ENCODE measurements at places on chromosomes 5 and 9.

DNA sequence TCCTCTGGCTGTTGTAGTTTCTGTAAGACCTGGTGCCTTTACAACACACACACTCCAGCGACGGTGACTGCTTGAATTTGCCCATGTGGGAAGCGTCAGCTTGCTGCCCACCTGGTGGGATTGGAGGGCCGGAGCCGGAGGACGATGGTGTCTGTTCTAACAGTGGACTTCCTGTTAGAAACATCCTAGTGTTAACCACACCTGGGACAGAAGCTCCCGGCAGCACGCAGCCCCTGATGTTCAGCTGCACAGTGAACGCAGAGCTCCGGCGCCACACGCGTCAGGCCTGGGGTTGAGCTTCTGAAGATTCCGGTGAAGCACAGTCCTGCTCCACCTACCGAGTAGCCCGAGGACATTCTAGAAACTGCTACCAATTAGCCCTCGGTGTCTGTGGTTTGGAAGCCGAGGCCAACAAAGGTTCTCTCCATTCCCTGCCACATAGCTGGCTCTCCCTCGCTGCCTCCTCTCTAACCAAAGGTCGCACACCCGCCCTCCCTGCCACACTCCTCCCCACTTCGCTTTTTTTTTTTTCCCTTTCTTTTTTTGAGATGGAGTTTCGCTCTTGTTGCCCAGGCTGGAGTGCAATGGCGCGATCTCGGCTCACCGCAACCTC lies 14.4 kb downstream of the PMPCA start:
- no peak overlapping the region for H3K4me3 ChIP-seq
- peaks cover 23% of the 10 kb centered on the region for H3K36me3 ChIP-seq
- no peaks in the 10 kb centered on the region for H3K27me3 ChIP-seq
- peaks cover 6% of the 10 kb centered on the region for H3K4me1 ChIP-seq

- no peak for DNase-seq
- H3K4me3 ChIP-seq = no peak overlapping the region
- no peaks in the 10 kb centered on the region for H3K4me1 ChIP-seq
- H3K27ac ChIP-seq = no peak overlapping the region
These were observed 13.3 kb downstream of the HMMR start for GRCh38 chr5:163473635-163474243.

GRCh38 chr9:132235894-132236661 lies 74.2 kb downstream of the NTNG2 start:
- no peak overlapping the region for H3K4me3 ChIP-seq
- no peak overlapping the region for H3K27ac ChIP-seq
- no peaks in the 10 kb centered on the region for H3K27me3 ChIP-seq

DNA sequence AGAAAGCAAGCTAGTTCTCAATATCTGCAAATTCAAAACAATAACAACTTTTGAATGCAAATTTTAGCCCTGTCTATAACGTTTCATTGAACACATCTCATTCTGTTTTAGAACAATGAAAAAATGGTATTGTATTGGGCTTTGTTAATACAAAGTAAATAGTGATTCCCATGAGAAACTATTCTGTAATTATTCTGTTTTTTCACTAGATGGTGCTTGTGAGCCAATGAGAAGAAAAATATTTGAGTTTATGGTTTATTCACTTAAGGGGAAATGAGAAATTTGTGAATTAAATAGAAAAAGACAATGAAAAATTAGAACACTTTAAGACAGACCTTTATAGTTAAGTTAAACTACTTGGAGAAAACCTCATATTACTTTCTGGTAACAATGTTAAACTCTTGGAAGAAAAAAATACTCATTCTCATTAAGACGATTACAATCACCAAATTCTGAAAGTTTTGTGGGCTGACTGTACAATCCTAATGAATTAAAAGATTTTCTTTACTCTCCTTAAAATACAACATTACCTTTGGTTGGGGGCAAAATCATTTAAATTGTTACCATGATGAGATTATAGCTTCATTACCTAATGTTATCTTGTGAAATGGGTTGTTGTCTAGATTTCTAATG lies 127.0 kb downstream of the NNT start:
- H3K4me3 ChIP-seq = no peak overlapping the region
- DNase-seq = no peak
- no peaks in the 10 kb centered on the region for H3K36me3 ChIP-seq
- peaks cover 8% of the 10 kb centered on the region for H3K27me3 ChIP-seq

GRCh38 chr9:130913599-130914416 lies 17.2 kb upstream of the QRFP start:
- no peak for DNase-seq
- H3K4me3 ChIP-seq = no peak overlapping the region
- no peak overlapping the region for H3K27ac ChIP-seq
- H3K27me3 ChIP-seq = no peaks in the 10 kb centered on the region
- no peaks in the 10 kb centered on the region for H3K4me1 ChIP-seq

GRCh38 chr5:61801174-61801573 lies 469.1 kb downstream of the ZSWIM6 start:
- no peaks in the 10 kb centered on the region for H3K36me3 ChIP-seq
- DNase-seq = no peak
- no peak overlapping the region for H3K27ac ChIP-seq
- H3K27me3 ChIP-seq = no peaks in the 10 kb centered on the region

DNA sequence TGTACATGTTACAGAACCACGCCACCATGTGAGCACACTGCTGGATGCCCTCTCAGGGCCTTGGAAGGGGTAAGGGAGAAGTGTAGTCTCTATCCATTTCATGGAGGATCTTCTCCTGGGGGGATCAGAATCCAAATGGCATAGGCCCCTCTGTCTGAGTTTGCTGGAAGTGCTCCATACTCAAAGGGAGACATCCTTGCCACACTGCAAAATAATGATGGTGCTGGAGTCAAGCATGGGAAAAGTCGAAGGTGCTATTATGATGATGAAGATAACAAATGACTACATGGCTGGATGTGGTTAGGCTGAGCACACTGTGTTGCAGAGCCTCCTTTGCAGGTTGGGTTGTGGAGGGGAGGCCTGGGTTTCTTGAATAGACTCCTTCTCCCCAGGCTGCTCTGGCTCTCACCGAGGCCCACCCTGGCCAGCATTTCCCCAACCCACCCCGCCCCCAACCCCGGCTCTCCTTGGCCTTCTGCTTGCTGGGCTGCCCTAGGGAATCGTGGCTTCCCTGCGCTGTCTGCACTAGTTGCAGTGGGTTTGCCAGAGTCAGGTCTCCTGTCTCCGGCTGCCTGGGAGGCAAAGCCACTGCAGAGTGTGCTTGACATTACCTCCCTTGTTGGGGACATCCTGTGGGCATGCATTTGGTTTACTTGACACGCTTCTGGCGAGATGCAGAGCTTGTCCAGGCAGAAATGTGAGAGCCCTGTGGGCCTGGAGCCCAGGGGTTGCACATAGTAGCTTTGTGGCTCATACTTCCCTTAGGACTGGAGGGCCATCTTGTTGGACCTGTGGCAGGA lies 3.0 kb downstream of the MVB12B start:
- peaks cover 45% of the 10 kb centered on the region for H3K4me1 ChIP-seq
- no peak overlapping the region for H3K4me3 ChIP-seq
- H3K27ac ChIP-seq = peak overlapping the region; percentile 24
- H3K27me3 ChIP-seq = no peaks in the 10 kb centered on the region

- H3K27me3 ChIP-seq = peaks cover 10% of the 10 kb centered on the region
- no peaks in the 10 kb centered on the region for H3K4me1 ChIP-seq
- no peaks in the 10 kb centered on the region for H3K36me3 ChIP-seq
- no peak overlapping the region for H3K27ac ChIP-seq
- DNase-seq = no peak
- H3K4me3 ChIP-seq = no peak overlapping the region
These were observed 51.5 kb upstream of the SH3PXD2B start for GRCh38 chr5:172505845-172506244.

DNA sequence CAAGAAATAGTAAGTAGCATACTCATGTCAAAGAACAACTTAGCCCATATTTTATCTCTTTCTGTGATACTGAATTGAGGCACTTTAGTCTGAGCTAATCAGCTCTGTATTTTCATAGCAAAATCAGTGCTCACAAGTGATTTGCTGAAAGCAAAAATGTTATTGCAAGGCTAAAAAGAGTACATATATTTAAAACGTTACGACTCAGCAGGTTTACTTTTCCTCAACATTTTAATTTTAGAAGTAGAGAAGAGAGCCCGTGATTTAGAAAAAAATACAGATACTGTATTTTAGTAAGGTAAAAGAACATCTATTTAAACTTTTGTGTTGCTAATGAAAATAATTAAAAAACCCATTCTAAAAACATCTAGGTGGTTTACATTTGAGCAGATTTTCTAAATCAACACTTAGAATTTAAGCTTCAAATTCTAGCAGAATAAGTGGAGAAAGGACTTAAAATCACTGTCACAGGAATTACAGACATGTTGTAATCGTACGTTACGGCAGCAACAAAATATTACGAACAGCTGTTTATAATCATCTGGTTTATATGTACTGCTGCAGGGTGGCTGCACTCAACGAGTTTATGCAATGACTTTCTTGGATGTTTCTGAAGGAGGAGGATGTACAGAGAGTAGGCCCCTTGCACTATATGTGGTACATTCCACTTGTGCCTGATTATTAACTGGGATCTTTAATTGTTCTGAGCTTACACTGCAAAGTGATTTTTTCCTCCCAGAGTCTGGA lies 20.1 kb downstream of the SREK1 start:
- DNase-seq = no peak
- peaks cover 14% of the 10 kb centered on the region for H3K4me1 ChIP-seq
- H3K4me3 ChIP-seq = no peak overlapping the region
- no peaks in the 10 kb centered on the region for H3K27me3 ChIP-seq

DNA sequence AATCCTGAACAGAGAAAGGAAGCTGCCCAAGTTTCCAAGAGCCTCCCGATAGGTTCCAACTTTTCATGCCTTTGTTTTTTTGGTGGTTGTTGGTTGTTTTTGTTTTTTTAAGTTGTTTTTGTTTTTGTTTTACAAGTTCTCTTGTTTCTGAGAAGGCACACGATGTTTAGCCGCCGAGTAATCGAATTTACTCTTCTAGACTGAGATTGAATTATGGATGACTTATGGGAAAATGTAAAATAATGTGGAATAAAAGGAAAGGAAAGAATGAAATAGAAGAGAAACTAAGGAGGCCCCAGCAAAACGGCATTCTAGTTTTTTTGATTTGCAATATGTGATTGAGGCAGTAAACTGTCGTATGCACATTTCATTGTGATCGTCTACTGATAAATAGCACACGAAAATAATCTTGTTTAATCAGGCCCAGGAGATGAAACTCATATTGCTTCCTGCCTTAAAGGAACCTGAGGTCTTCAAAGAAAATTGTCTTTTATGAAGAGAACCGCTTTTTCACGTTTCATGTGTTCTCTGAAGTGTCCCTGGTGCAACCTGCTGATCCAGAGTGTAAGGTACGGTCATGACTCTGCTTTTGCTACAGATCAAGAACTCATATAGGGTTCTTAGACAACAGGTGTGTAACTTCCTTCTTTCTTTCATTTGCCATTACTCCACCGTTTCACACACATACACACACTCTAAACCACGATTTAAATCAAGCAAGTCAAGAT lies 1.3 kb upstream of the GNAQ start:
- peak overlapping the region; percentile 82 for H3K4me3 ChIP-seq
- peak overlapping the region; percentile 80 for H3K27ac ChIP-seq
- H3K36me3 ChIP-seq = no peaks in the 10 kb centered on the region
- peaks cover 34% of the 10 kb centered on the region for H3K4me1 ChIP-seq
- H3K27me3 ChIP-seq = peaks cover 3% of the 10 kb centered on the region

DNA sequence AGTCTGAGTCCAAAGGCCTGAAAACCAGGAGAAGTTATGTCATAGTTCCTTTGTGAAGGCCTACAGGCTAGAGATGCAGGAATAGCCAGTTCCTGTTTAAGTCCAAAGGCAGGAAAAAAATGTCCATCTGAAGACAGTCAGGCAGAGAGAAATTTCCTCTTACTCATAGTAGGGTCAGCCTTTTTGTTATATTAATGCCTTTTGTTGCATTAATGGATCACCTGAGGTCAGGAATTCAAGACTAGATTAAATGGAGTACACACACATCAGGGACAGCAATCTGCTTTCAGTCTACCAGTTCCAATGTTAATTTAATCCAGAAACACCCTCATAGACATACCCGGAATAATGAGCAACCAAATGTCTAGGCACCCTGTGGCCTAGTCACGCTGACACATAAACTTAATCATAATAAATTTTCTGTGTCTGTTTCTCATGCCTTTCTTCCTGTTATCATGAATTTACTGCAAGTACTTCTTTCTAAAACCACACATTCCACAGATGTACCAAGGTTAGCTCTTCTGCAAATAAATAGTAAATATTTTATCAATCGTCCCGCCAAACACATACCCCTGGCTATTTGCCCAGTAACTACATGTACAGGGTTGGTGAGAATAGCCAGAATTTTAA lies 703.9 kb downstream of the EFNA5 start:
- no peak overlapping the region for H3K27ac ChIP-seq
- H3K27me3 ChIP-seq = no peaks in the 10 kb centered on the region
- no peak for DNase-seq
- no peaks in the 10 kb centered on the region for H3K36me3 ChIP-seq
- H3K4me3 ChIP-seq = no peak overlapping the region

DNA sequence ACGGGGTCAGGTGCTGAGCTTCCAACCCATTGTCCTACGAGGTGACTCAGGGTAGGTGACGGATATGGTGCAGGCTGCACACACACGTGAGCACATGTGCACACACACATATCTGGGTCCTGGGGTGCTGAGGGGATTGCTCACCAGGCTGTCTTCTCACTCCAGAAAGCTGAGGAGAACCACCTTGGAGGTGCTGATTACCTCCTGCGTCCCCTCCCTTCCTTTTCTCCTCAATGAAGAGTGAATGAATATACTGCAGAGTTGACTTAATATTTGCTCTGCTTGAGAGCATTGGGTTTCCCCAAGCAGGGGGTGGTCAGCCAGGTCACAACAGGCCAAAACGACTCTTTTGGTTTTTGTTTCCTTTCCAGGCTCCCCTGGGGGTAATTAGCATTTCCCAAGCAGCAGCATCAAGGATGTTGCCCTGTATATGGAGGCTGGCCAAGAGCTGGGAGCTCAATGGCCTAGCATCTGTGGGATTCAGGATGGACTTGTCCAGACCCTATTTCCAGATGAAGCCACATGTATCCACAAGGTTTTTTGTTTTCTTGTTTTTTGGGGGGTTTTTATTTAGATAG lies 49.7 kb downstream of the PDZD2 start:
- H3K27ac ChIP-seq = no peak overlapping the region
- DNase-seq = no peak
- peaks cover 3% of the 10 kb centered on the region for H3K27me3 ChIP-seq
- no peaks in the 10 kb centered on the region for H3K36me3 ChIP-seq
- no peak overlapping the region for H3K4me3 ChIP-seq
- H3K4me1 ChIP-seq = no peaks in the 10 kb centered on the region

DNA sequence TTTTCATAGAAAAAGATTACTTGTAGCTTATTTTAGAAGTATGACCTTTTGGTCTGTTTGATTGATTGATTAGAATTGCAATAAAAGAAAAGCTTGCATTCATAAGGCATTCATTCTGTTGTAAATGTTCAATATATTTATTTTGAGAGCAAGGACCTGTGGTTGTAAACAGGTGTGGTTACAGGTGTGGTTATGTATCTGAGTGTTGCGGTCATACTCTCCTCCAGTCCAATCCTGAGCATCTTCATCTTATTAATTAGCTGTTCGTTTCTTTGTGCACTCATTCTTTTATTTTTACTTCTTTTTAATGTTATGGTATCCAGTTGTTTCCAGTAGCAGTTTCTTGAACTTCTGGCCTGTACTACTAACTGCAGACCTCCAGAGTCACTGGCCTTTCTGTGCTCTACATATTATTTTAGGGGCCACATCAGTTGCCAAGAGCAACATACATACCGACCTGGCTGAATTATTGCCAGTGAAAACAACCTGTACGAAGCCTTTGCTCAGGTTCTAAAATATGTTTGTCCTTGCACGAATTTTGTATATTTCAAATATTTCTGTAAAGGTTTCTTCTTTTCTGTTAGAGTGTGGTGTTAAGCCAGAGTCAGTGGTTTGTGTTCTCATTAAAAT lies 128.7 kb downstream of the CDC42SE2 start:
- peak overlapping the region; percentile 96 for H3K27ac ChIP-seq
- H3K36me3 ChIP-seq = peaks cover 74% of the 10 kb centered on the region
- H3K4me3 ChIP-seq = no peak overlapping the region
- no peaks in the 10 kb centered on the region for H3K27me3 ChIP-seq

Data from activated naive CD8-positive, alpha-beta T cell treated with anti-CD3 and anti-CD28 coated beads, Interleukin-2, amount 50 U/mL, for 24 hours (primary cell).